Stimulated activated CD8-positive, alpha-beta memory T cell treated with anti-CD3 and anti-CD28 coated beads, Interleukin-4, amount 100 ng/mL, for 1 hour (primary cell): ENCODE measurements at places on chromosomes 7 and 10.

GRCh38 chr10:118966076-118966849, 63.3 kb upstream of the NANOS1 start:
- no peak for DNase-seq

DNA sequence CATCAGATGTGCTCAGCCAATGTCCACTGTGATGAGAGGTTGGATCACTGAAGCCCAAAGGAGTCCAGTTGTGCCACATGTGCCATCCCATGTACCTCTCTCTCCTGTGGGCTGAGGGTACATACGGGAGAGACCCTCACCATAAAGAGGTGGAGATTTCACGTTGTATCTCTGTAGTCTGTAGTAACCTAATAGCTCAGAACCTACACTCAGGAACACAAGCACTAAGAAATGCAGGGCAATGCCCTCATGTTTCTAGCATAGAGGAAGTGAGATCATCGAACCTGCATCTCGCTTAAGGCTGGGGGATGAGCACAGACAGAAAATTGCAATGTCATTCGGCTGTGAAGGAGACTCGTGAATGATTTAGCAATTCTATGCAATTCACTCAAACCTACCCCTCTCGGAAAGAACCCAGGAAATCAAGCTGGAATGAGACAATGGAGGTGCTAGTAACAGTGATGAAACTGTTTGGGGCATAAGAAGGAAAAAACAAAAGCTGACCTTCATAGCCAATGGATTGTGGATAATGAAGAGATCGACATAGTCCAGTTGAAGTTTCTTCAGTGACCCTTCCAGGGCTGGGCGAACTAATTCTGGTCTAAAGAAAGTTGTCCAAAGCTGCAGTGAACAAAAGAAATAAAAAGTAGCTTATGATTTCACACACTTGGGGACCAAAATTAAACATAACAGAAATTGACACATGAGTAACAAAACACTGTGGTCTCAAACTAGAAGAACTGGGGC, 80.3 kb upstream of the UCN3 start:
- no peak for DNase-seq

- no peak for DNase-seq
Measured at GRCh38 chr7:134059921-134060320, 67.2 kb upstream of the LRGUK start.

GRCh38 chr10:1652151-1652550, 85.2 kb downstream of the ADARB2 start:
- no peak for DNase-seq

DNA sequence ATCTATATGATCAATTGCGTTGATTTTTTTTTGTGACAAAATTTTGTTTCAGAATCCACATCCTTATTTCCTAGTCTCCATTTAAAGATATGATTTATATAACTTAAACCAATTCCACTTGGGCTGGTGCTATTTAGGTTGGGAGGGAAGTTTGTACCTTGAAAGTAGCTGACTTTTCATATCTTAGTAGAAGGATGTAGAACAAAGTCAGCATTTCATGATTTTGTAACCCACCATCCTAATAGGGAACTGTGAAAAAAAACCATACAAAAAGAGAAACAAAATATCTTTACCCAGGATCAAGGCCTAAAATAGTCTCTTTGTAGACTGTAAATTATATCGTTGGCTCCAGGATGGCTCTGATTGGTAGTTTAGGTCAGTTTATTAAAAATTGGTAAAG, 8.3 kb downstream of the HECTD2 start:
- DNase-seq: no peak

DNA sequence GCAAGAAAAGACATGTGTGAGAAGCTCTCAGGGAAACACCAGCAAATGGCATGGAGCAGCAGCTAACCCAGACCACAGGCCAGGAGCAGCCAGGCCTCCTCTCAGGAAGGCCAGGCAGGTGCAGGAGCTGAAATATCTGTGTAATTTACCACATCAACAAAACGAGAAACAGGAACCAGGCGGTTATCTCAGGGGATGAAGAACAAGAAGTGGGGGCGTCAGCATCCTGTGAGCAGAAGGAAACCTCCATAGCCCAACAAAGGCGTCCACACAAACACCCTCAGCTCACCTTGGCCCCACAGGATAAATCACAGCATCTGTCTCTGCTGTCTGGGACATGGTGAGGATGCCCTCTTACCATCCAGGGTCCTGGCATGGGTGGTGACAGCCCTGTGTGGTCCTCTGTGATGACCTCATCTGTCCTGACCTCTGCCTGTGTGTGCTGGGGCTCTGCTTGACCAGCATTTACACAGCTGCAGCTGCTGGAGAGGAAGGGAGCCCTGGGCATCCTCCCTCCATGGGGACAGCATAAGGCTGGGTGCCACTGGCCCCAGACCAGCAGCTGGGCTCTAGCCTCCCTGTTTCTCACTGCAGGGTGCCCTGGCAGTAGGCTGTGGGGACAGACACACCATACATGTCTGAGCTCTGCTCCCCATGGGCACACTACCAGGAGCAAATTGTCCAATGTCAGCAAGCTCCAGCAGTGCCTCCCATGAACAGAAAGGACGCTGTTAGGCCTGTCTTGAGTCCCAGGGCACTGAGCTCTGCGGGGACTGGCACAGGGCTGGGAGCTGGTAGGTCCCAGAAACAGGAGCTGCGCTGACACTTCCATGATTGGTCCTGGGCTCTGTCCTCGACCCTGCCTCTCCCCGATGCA, 34.6 kb downstream of the ANXA8 start:
- DNase-seq: no peak

DNA sequence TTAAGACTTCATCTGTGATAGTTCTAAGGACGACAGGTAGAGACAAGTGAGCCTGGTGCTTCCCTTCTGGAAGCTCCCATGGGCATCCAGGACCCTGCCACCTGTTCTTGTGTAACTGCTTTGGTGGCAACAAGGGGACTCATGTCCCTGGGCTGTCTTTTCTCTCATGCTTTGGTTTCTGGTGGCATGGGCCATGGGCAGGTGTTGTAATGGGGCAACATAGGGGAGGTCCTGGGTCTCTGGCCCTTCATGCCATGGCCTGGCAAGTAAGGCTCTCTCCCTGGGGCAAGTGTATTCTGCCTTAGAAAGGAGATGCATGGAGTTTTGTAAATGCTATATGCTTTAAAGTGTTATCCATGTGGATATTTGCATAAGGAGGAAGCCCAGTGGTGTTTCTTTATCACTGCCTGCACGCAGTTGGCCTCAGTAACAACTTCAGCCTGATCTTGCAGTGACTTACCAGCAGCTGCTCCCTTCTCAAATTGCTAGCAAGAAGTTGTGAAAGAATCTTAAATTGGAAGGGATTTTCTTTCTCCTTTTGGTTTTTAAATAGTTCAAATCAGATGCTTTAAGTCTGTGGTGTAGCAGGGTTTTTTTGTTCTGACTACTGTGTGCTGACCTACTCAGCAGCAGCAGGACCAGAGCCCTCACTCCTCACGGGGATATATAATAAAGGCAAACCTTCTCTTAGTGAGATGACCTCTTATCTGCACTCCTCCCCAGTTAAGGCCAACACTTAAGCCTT, 39.9 kb downstream of the OGDH start:
- DNase-seq: no peak

DNA sequence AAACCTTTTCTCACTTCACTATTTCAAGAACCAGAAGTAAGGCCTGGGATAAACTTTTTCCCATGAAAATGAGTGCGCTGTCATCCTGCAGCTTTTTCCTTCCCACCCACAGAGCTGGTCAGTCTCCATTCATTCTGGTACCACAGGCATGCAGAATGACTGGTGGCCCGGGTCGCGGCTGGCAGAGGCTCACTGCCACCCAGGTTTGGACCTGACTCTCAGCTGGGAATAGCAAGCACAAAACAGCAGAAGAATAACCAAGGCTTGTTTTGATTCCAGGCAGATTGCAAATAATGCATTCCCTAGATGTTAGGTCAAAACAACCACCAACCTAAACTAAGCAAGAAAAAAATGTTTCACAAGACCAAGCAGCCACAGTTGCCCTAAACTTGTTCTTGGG, 190.5 kb upstream of the NRP1 start:
- DNase-seq: no peak

- DNase-seq: no peak
Measured at GRCh38 chr10:126104767-126105166, 208.4 kb downstream of the FANK1 start.

DNA sequence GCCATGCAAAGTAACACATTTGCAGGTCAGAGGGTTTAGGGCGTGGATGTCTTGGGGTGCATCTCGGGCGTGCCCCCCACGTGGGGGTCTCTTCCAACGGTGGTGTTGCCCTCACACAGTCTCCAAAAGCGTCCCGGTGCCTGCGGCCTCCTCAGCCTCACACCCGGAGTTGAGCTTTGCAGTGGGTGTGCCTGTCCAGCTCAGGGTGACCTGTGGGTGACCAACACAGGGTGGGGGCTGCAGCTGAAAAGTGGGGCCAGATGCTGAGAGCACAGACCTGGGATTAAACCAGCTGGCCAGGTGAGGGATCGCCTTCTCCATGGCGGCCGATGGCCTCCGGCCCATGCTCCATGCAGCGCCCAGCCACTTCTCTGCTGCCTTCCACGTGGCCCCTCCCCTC, 63.1 kb downstream of the PWWP2B start:
- DNase-seq: no peak

DNA sequence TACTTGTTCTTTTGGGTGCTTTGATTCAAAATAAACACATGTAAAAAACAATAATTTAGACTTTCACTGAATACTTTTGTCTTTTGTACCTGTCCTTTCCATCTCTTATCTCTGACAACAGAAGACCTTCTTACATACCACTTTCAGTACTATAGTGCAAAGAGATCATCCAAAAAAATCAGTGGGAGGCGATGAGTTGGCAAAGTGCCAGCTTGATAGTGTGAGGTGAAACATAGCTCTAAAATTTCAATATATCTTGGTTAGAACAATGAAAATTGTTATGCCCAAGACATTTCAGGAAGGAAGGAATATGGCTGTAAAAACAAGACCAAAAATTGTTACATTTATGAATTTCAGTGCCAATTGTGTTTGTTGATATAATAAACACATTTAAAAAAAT, 390.2 kb upstream of the COBL start:
- no peak for DNase-seq
